ENCODE measurements at places on chromosomes 11 and 22.
A peak's percentile ranks its signal among the peaks of the same experiment; 100 is the strongest.

GRCh38 chr11:73991471-73992006 lies 8.9 kb upstream of the UCP2 start:
- DNase-seq: no peak

GRCh38 chr11:75796091-75796435 lies 18.9 kb upstream of the UVRAG start:
- DNase-seq: no peak

DNA sequence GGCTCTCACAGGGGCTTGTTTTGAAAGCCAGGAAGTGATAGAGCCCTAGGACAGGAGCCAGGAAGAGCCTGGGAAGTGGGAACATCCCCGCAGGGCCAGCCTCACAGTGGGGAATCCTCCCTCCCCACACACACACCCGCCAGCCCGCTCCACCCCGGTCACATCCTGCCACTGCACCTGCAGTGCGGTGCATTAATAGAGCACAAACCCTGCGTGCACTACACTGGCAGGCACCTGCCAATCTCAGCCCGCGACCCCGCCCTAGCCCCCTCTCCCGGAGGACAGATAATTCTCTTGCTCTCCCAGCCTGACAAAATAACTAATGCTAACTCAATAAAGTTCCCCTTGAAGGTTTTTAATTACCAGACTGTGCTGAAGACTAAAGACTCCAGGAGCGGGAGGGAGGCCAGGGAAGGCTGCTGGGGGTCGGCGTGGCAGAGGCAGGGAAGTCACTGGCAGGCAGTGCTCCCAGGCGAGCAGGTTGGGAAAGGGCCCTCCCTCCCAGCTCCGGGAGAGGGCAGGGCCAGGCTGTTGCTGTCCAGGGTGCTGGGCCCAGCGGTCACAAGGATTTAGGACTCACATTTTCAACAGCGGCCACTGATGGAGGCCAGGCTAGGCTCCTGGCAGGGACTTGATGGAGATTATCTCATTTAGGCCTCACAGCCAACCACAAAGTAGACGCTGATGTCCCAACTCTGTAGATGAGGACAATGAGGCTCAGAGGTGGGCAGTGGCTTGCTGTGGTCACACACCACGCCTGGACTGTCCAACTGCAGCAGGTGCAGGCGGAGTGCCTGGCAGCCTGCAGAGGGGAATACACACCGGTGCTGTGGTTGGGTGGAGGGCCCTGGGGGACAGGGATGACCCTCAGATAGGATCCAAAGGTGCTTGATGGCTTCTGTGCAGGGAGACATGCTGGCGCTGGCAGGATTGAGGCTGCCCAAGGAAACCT lies 23.9 kb upstream of the TCF20 start:
- DNase-seq: peak; percentile 36

- no peak for DNase-seq
Measured at GRCh38 chr11:86219311-86220193, 25.0 kb upstream of the EED start.

DNA sequence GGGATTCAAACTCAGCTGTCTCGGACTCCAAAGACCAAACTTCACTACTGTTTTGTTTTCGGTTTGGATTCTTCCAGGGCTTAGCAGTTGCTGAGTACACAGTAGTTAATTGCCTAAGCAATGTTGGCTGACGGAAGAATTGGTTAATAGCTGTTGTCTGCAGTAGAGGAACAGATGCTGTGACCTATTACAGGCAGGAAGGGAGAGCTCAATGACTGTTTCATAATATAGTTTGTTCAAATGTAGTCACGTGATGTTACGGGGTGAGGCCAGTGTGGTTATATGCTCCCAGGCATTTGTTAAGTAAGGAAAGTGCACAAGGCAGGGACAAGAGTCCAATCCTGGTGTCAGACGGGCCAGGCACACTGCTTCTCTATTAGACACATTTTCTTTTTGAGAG lies 222.6 kb upstream of the CCDC90B start:
- DNase-seq: no peak

DNA sequence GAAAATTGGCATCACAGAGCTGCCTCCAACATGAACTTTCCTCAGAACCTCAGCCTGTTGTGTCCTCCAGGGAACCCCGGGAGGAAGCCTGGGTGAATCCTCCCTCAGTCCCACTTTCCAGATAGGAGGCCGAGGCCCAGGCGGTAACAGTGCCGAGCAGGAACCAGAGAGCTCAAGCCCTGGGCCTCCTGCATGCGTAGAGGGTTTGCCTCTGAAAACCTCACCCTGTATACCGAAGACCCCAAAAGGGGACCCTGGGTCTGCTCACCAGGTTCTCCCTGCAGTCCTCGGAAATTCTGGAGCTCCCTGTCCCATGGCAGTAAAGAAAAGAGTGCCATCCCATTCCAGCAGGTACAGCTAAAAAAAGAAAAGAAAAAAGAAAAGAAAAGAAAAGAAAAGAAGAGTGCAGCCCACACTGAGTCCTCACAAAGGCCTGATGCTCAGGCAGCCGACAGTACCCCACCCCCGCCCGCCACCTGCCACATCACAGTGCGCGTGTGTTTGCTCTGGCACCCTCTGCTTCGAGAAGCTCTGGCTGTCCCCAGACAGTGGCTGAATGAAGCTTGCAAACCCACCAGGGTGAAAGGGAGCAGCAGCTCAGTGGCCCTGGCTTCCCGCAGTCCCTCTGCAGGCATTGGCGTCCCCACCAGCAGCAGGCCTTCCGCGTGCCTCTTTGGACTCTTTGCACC lies 28.4 kb upstream of the FADD start:
- DNase-seq: no peak

DNA sequence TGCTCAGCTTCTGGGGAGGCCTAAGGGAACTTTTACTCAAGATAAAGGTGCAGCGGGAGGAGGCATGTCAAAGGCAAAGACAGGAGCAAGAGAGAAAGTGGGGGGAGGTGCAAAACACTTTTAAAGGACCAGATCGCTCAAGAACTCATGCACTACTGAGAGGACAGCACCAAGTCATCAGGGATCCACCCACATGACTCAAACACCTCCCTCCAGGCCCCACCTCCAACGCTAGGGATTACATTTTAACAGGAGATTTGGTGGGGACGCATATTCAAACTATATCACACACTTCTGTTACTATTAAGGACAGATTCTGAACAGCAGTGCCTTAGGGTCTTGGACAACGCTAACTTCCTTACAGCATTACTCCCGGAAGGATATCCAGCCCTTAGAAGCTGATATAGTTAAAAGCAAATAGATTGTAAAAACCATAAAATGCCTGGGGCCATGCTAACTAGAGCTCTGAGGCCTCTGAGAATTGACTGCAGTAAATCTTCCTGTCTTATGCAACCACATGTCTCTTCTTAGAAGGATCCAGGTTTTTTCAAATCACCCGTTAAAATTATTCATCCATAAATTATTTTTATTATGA lies 16.7 kb upstream of the ZC3H12C start:
- no peak for DNase-seq

- no peak for DNase-seq
Measured at GRCh38 chr22:24416095-24416494, 11.3 kb upstream of the ADORA2A start.

- no peak for DNase-seq
Measured at GRCh38 chr11:62131170-62131464, 7.3 kb downstream of the INCENP start.

All from effector CD4-positive, alpha-beta T cell (primary cell).